Right cardiac atrium (tissue), 5 donors: ENCODE measurements at places on chromosomes 12 and 14. TPM values are rescaled to one million over a fixed set of nuclear protein-coding genes. Genes with fewer than 3 reads are reported as not detected.

Gene NRIP2
- polyA plus RNA-seq = 2.0 TPM

Gene ABCC9
- polyA plus RNA-seq = 12.1 TPM

Gene MDP1
- polyA plus RNA-seq = 26.8 TPM

Gene CACNA2D4
- polyA plus RNA-seq = 1.2 TPM

Gene CLEC7A
- polyA plus RNA-seq = 2.4 TPM

Gene RTN1
- polyA plus RNA-seq = 1.1 TPM

Gene RASAL1
- not detected for polyA plus RNA-seq

Gene SYNDIG1L
- polyA plus RNA-seq = 0.07 TPM

Gene LHX5
- polyA plus RNA-seq = not detected

Gene SLC6A15
- 0.02 TPM for polyA plus RNA-seq

Gene ZNF385A
- polyA plus RNA-seq = 6.0 TPM

Gene GIT2
- 17.9 TPM for polyA plus RNA-seq

Gene ENDOU
- polyA plus RNA-seq = 0.45 TPM

Gene RNASE3
- 0.14 TPM for polyA plus RNA-seq

Gene LRR1
- 3.5 TPM for polyA plus RNA-seq

Gene TDG
- 9.8 TPM for polyA plus RNA-seq

Gene CLEC1B
- not detected for polyA plus RNA-seq
